ENCODE measurements at places on chromosomes 12 and 14.

DNA sequence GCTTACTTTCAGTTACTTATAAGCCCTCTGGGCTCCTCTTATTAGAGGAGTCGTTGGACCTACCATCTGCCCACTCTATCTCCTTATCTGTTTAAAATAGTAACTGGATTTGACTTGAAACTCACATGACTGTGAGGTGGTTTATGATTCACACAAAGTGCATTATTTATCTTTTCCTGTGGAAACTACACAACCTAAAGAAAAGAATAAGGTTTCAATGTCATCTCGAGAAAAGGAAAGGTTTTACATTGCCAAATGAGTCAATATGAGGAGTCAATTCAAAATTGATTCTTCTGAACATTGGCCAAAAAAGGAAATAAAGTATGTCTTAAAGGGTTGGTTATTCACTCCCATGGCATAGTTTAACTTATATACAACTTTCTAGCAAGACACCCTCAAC, 225.0 kb upstream of the G2E3 start:
- DNase-seq = no peak

DNA sequence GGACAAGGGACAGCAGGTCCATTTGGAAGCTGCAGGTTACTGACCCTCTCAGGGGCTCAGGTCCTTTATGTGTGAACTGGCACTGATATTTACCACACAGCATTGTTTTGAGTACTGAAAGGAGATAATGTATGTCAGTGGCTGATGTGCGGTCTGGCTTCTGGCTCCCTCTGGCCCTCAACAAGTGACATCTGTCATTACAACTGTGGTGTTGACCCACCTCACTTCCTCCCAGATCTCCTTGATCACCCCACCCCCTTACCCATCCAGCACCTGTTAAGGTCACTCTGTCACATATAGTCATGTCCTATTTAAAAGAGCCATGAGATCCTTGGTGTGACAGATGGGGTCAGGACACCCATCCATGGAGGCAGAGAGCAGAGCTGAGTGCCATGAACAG, 22.7 kb upstream of the PRIMA1 start:
- no peak for DNase-seq

DNA sequence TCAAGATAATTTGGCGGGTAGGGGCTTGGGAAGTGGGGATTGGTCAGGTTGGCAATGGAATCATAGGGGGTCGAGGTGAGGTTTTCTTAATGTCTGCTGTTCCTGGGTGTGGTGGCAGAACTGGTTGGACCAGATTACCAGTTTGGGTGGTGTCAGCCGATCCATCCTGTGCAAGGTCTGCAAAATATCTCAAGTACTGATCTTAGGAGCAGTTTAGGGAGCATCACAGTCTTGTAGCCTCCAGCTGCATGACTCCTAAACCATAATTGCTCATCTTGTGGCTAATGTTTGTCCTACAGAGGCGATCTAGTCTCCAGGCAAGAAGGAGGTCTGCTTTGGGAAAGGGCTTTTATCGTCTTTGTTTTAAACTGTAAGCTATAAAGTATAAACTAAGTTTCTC, 868.4 kb downstream of the DIO2 start:
- DNase-seq = no peak

GRCh38 chr12:46535376-46535775, 162.8 kb upstream of the SLC38A2 start:
- no peak for DNase-seq

GRCh38 chr14:51472881-51473280, 178.8 kb upstream of the FRMD6 start:
- no peak for DNase-seq

DNA sequence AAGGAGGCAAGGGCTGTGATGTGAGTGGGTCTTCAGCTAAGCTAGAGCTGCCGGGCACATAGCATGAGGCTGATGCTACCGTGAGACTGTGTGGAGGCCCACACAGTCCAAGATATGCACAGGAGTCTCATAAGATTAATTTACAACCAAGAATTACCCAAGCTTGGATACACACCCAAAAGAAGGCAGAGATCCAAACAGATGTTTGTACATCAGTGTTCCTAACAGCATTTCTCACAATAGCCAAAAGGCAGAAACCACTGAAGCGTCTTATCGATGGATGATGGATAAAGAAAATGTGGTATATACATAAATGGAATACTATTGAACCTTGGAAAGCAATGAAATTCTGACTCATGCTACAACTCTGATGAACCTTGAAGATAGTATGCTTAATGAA, 40.8 kb upstream of the RIC8B start:
- no peak for DNase-seq

- no peak for DNase-seq
Measured at GRCh38 chr14:101992708-101993107, 28.3 kb downstream of the DYNC1H1 start.

- no peak for DNase-seq
Measured at GRCh38 chr14:91751719-91752118, 19.8 kb upstream of the CATSPERB start.

DNA sequence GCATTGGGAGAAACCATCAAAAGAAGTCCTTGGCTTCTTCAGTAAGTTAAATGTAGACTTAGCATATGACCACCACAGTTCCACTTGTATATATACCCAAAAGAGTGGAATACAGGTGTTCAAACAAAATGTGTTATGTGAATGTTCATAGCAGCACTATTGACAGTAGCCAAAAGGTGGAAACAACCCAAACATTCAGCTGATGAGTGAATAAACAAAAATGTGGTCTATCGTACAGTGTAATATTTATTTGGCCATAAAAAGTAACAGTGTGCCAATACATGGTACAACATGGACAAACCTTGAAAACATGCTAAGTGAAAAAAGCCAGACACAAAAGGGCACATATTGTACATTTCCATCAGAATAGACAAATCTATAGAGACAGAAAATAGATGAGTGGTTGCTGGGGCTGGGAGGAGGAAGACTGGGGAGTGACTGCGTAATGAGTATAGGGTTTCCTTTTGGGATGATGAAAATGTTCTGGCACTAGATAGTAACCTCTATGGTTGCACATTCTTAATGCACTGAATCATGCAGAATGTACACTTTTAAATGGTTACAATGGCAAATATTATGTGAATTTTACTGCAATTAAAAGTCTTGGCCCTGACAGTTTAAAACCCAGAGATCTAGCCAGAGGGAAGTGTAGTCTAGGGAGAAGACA, 5.5 kb downstream of the ERP29 start:
- DNase-seq = no peak

DNA sequence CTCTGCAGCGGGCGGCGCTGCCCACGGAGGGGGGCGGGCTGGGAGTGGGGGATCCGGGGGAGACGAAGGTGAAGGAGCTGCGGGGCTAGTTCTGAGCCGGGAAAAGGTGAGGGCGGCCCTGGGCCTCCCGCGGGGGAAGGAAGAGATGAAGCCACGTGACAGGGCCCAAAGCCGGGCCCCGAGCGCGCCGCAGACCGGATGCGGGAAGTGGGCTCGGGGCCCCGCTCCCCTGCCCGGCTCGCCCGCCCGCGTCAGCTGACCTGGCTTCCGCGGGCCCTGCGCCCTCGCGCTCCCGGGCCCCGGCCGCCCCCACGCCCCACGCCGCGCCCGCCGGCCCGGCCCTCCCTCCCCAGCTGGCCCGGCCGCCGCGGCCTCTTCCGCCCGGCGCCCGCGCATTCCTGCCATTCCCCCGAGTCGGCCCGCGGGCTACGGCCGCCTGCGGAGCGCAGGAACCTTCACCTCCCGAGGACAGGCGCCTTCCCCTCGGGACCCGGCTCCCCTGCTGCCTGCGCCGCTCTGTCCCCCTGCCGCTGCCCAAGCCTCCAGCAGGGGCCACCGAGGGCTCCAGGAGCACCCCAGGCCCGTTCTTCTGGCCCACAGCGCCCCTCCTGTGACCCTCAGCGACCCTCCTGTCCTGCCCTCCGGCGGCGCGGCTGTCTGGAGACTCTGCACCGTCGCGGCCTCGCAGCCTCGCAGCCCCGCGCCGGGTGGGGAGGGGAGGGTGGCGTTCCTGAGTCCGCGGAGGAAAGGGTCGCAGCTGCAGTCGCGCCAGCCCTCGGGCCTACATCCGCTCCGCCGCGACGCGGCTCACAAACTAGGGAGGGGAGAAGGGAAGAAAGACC, 20.4 kb downstream of the NINJ2 start:
- DNase-seq = peak; percentile 76

GRCh38 chr12:106594447-106594846, 11.6 kb downstream of the RFX4 start:
- no peak for DNase-seq

DNA sequence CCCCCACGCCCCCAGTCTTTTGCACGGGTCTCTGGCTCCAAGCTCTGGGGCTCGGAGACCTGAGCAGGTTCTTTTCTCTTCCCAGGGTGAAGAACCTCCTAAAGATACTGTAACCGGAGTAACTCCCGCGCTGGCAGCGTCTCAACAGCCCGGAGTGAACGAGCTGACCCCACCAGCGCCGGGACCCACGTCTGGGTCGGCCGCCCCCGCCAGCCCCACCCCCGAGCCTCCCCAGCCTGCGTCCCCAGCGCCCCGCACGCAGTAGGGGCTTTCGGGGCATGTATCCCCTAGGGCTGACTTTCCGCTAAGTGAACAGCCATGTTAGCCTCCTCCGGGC, 858 bp downstream of the SLC35F4 start:
- no peak for DNase-seq

DNA sequence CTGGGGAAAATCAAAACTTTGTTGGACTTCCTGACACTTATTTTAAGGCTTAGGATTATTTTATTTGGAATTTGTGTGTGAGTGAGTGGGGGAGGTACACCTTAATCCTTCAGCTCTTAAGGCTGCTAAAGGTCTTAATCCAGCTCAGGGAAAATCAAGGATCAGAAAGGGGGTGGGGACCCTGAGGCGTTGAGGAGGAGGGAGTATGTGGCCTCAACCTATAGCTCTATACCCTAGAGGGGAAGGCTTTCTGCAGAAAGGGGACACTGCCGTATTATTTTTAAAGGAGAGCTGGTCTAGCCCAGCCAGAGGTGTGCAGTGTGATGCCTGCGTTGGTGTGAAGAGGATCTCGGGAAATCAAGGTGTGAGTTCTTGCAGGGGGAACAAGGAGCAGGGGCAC, 20.0 kb downstream of the IRF2BPL start:
- no peak for DNase-seq

DNA sequence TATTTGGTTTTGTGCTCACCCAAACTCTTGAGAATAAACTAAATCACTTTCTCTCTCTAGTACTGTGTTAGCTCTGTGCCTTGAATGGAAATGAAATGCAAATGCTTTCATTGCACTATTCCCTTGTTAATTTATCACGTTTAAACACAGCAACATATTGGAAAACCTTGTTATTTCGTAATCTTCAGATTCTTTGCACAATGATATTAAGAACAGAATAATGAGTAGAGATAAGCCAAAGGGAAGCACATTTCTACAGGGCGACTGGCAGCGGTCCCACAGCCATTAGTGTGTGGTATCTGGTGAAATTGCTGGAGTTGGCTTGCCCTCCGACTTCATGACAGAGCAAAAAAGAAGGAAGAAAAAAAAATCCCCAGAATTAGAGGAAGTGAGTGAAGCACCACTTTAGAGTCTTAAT, 166.1 kb upstream of the E2F7 start:
- DNase-seq = no peak

DNA sequence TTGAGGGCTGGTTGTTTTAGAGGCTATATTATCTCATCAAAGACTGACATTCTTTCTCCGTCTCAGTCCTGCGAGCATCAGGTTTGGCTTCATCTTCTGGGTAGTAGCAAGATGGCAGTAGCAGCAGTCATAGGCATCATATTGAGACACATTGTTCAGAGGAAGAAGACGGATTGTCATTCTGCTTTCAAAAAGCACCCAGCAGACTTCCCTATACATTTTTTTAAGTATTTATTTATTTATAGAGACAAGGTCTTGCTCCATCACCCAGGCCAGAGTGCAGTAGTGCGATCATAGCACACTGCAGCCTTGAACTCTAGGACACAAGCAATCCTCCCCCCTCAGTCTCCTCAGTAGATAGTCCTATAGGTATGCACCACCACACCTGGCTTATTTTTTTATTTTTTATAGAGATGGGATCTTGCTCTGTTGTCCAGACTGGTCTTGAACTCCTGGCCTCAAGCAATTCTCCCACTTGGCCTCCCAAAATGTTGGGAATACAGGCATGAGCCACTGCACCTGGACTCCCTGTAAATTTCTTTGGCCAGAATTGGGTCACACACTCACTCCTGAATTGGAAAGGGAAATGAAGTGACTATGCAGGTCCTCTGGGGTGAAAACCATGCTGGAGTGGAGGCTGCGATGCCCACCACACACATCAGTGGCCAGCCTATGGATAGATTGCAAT, 125.4 kb downstream of the SLC38A6 start:
- DNase-seq = no peak

DNA sequence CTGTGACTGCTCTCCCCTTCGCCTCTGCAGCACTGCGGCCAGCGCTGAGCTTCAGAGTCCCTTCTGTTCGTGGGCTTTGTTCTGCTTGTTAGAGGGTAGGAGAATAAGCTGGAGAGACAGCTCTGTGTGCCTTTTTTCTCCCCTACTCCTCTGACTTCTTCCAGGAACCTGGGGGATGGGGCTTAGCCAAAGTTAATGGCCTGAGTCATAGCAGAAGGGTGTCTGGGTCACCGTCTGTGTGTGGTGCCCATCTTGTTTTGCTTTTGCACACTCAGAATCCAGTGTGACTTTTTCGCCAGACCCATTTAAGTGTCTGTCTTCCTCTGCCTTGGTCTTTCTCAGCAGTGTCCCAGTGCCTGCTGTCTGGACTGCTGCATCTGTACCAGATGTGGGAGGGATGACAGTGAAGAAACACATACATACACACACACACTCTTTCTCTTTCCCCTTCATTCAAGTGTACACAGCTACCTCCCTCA, 3.0 kb downstream of the KIF5A start:
- DNase-seq = no peak

DNA sequence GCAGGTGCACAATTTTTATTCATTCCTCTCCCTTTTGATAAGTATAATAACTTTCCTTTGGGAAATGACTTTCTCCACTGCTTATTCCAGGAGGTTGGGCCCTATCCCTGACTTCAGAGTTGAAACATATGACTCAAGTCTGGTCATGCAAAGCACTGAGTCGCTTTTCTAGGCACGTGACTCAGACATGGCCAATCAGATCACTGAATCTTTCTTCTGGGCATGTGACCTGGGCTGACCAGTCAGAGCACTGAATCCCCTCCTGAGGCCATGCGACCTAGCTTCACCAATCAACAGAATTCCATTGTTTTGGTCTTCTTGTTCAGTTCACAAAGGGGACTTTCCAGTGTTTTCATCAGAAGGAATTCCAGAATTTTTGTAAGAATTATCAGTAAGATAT, 377.1 kb upstream of the KITLG start:
- DNase-seq = no peak

GRCh38 chr12:76274420-76275083, 73.7 kb downstream of the BBS10 start:
- no peak for DNase-seq

DNA sequence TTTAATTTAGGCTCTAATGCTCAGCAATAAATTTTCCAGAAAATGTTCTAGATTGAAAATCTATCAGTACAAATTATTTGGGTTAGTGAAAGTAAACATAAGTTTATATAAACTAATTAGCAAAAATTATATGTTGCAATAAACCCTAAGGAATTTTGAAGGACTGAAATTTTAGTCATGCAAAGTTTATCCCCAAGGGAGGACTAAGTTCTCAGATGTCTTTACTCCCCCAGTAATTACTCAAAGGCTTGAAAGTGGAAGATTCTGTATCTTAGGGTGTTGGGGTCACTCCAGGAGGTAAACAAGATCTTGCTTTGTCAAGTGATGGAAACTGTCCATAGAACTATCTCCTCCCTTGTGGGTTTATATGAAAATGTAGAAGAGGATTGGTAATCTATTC, 183.7 kb downstream of the AKAP6 start:
- DNase-seq = no peak

Data from HuH-7 (cell line).